Pancreas (tissue), 10 donors: ENCODE measurements at places on chromosomes 4 and X. TPM values are rescaled to one million over a fixed set of nuclear protein-coding genes. Genes with fewer than 3 reads are reported as not detected.

ITM2A gene
- 7.2 TPM for total RNA-seq

GRCh38 chr4:82248903-82249632 is 124.7 kb downstream of the HNRNPD start:
- H3K27me3 ChIP-seq = no peaks in the 10 kb centered on the region
- H3K36me3 ChIP-seq = no peaks in the 10 kb centered on the region
- DNase-seq = no peak
- no peak overlapping the region for H3K27ac ChIP-seq

ASB5 gene
- not detected for total RNA-seq

GRID2 gene
- total RNA-seq = not detected

GRCh38 chrX:3659761-3660160 is 53.7 kb downstream of the PRKX start:
- H3K27me3 ChIP-seq = no peaks in the 10 kb centered on the region
- H3K4me1 ChIP-seq = no peaks in the 10 kb centered on the region
- no peak for DNase-seq
- no peak overlapping the region for H3K4me3 ChIP-seq
- no peaks in the 10 kb centered on the region for H3K36me3 ChIP-seq

GPRASP3 gene
- 2.4 TPM for total RNA-seq

GRCh38 chr4:7286170-7286569 is 93.8 kb downstream of the SORCS2 start:
- H3K4me1 ChIP-seq = no peaks in the 10 kb centered on the region
- no peak overlapping the region for H3K4me3 ChIP-seq
- no peaks in the 10 kb centered on the region for H3K27me3 ChIP-seq
- H3K36me3 ChIP-seq = no peaks in the 10 kb centered on the region
- no peak overlapping the region for H3K27ac ChIP-seq
- DNase-seq = no peak

GRCh38 chr4:37651781-37652377 is 34.3 kb downstream of the RELL1 start:
- H3K27me3 ChIP-seq = no peaks in the 10 kb centered on the region
- H3K4me1 ChIP-seq = no peaks in the 10 kb centered on the region
- DNase-seq = no peak

DNA sequence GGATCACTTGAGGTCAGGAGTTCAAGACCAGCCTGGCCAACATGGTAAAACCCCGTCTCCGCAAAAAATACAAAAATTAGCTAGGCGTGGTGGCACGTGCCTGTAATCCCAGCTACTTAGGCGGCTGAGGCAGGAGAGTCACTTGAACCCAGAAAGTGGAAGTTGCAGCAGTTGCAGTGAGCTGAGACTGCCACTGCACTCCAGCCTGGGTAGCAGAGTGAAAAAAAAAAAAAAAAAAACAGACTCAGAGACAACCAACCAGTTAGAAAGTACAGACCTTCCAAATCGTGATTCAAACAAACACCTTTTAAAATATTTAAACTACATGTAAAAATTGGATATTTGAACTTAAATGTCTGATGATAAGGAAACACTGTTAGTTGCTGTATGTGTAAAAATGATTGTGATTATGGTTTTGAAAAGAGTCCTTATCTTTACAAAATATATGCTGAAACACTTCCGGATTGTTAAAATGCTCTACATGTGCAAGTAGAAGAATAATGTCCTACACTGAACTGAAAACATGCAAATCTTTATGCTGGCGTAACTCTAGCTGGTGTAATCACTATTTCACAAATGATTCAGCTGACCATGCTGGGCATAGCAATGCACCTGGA is 37.8 kb downstream of the SH3KBP1 start:
- H3K27ac ChIP-seq = no peak overlapping the region
- DNase-seq = no peak
- no peak overlapping the region for H3K4me3 ChIP-seq
- no peaks in the 10 kb centered on the region for H3K36me3 ChIP-seq
- H3K27me3 ChIP-seq = no peaks in the 10 kb centered on the region

- H3K27ac ChIP-seq = no peak overlapping the region
- no peaks in the 10 kb centered on the region for H3K27me3 ChIP-seq
- no peak overlapping the region for H3K4me3 ChIP-seq
- H3K4me1 ChIP-seq = no peaks in the 10 kb centered on the region
- no peak for DNase-seq
Measured at GRCh38 chr4:83503974-83504373, 19.1 kb upstream of the ABRAXAS1 start.

- H3K27me3 ChIP-seq = no peaks in the 10 kb centered on the region
- no peaks in the 10 kb centered on the region for H3K36me3 ChIP-seq
- no peak overlapping the region for H3K27ac ChIP-seq
- no peak for DNase-seq
- H3K4me1 ChIP-seq = no peaks in the 10 kb centered on the region
Measured at GRCh38 chr4:158513256-158513655, 8.4 kb upstream of the RXFP1 start.

SLC26A1 gene
- 0.52 TPM for total RNA-seq

GRCh38 chr4:16083241-16084191 is at the start of gene PROM1:
Gene PROM1, minus strand, starts transcription at chr4:16084023. Its CDS starts 8,117 bp downstream, at chr4:16075906.
- peak; percentile 56 for DNase-seq
- H3K4me3 ChIP-seq = peak within 1 kb of the TSS; percentile 30
- no peaks in the 10 kb centered on the region for H3K27me3 ChIP-seq
- H3K4me1 ChIP-seq = no peaks in the 10 kb centered on the region
- H3K27ac ChIP-seq = peak within 1 kb of the TSS; percentile 48

CT45A10 gene
- not detected for total RNA-seq

CENPE gene
- total RNA-seq = 0.79 TPM
